ENCODE measurements at places on chromosomes 16 and 17.

DNA sequence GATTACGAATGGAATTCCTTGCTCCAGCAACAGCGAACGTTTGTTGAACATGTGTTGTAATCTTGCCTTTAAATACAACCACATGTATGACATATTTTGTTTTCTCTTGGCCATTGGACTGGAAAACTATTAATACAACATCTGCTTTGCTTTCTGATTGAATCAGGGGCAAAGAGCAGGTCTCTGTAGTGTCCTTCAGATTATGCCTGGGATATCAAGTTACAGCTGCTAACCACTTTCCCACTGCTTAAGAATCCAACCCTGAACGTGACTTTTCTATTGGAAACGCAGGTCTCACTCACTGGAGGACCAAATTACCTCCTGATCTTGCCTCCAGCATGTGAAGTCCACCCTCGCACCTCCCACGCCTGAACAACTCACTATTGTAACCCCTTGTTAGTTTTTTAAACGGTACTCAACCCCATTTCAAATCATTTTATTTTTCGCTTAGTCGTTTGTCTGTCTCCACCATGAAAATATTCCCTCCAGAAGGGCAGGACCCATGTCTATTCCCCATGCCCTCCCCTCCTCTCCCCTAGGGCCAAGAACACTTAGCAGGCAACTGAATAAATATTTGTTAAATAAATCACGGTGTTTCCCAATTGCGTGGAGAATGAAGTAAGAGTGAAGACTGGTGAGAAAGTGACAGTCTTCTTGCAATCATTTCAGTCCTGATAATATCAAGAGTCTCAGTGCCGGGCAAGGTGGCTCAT, 57.4 kb upstream of the MRTFB start:
- DNase-seq: peak; percentile 35

- no peak for DNase-seq
Observed at GRCh38 chr17:78263063-78263735, 31.8 kb downstream of the TMEM235 start.

- DNase-seq: no peak
Observed at GRCh38 chr17:19369846-19370492, 7.4 kb upstream of the B9D1 start.

GRCh38 chr16:73846007-73846330, 450.6 kb upstream of the PSMD7 start:
- no peak for DNase-seq

- DNase-seq: no peak
Observed at GRCh38 chr17:1727258-1727789, 2.8 kb downstream of the WDR81 start.

DNA sequence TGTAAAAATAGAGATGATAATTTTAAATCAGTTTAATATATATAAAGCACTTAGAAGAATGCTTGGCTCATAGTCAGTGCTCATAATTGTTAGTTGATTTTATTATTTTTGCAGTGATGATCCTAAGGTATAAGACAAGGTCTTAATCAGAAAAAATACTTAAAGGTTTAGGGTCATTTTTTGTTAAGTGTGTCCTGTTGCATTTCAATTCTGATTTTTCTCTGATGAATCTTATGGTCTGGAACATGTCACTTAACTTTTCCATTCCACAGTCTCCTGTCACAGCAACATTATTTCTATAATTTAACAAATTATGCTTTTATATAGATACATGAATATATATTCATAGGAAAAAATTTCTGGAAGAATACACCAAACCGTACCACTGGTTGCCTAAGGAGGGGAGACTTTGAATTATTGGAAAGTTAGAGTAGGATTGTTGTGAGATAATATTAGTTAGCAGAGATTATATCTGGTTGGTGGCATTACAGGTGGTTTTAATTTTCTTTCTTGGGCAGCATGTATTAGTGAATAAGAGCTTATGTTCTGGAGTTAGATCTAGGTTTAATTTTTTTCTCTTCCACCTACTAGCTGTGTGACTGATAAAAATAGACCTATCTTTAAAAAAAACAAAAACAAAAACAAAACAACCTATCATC, 188.7 kb downstream of the TANC2 start:
- no peak for DNase-seq

DNA sequence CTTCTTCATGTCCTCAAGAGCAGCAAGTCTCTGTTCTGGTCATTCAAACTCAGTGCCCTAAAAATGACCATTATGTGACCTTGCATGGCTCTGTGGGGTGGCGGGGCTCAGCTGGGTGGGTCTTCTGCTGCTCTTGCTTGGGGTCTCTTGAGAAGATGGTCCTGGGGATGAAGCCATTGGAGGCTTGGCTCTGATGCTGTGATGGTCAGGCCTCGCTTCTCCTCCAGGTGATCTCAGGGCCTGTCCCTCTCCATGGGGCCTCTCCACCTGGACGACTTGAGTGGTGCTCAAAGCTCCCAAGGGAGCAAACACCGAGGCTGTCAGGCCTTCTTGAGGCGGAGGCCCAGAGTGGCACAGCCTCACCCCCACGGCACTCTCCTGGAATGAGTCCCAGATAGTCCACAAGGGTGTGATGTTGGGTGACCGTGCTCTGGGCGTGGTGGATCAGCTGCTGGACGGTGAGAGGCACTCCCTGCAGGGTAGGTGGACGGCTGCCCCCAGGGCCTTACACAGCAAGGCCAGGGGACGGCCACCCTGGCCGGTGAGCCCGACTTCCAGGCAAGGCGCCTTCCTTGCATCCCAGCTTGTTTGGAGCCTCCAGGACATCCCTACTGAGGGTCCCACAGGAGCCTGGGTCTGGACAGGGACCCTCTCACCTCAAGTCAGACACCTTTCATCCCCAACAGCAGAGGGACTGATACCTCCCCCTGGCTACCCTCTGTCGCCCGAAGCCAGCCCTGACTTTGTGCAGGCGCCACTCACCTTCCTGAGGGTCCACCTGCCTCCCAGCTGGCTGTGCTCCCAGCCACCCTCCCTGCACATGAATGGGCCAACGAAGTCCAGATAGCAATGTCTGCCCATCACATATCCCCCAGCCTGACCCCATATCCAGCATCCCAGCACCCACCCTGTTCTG, 48.7 kb downstream of the USP22 start:
- DNase-seq: no peak

DNA sequence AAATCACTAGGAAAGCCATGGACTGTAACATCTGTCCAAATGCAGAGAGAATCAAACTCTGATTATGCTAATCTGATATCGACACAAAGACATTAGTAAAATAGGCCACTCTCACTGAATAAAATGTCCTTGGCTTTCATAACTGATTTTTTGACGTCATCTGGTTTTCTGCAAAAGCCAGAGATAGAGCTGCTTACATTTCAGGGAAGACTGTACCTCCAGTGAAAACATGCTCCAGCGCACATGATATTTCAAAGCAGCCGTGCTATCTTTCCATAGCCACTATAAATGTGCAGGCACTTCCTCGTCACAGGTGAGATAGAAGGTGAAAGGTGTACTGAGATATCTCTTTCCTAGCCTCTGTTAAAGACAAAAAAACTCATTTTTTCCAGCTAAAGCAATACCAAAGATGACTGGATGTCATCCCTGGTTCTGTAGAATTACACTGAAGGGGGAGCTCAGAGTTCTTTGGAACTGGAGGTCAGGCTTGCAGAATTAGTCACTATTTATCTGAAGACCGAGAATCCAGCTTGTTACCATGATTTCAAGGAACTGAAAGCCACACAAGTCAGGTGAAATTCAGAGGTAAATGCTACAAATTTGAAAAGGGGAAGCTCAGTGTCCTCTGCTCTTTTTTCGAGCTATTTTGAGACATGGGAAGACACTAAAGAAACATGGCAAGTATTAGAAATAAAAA, 249.5 kb downstream of the CA10 start:
- no peak for DNase-seq

GRCh38 chr17:44565866-44566443, 8.7 kb downstream of the FZD2 start:
- DNase-seq: no peak

GRCh38 chr16:30499284-30499683, 26.7 kb downstream of the ITGAL start:
- no peak for DNase-seq

- no peak for DNase-seq
Observed at GRCh38 chr17:18267366-18267765, 6.9 kb downstream of the MIEF2 start.

- no peak for DNase-seq
Observed at GRCh38 chr16:79013930-79014660, 586.4 kb downstream of the MAF start.

DNA sequence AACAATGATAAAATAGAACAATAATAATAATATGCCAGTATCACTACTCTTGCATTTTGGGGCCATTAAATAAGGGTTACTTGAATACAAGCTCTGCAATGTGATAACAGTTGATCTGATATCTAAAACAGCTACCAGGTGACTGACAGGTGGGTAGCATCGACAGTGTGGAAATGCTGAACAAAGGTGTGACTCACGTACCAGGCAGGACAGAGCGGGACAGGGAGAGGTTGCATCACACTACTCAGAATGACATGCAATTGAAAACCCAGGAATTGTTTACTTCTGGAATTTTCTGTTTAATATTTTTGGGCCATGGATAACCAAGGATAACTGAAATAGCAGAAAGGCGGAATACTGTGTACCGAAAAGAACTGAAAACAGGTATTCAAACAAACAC, 15.8 kb upstream of the ZNF19 start:
- no peak for DNase-seq

GRCh38 chr16:82864332-82865040, 237.7 kb downstream of the CDH13 start:
- DNase-seq: no peak

GRCh38 chr16:14186795-14187221, 115.7 kb downstream of the MRTFB start:
- DNase-seq: no peak

DNA sequence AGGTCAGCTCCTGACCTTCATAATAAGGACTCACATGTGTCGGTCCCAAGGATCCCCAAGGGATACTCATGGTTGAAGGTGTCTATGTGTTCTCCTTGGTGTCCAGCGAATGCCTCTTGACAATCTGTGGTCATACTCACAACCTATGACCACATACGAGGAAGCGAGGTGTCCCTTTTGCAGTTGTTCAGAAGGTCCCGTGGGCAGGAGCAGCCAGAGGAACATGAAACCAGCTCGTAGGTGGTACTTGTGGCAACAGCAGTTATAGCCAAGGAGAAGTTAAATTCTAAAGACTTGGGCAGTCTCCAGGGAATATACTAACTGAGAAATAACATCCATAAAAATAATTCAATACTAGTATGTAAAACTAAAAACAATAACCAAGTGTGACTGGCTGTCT, 685.3 kb downstream of the WWOX start:
- DNase-seq: no peak

- DNase-seq: no peak
Observed at GRCh38 chr16:85335584-85336491, 223.6 kb upstream of the CIBAR2 start.

- no peak for DNase-seq
Observed at GRCh38 chr17:48490451-48490892, 40.3 kb downstream of the HOXB1 start.

- no peak for DNase-seq
Observed at GRCh38 chr16:81625544-81626153, 153.4 kb upstream of the PLCG2 start.

GRCh38 chr17:8003594-8004181, 1.3 kb downstream of the GUCY2D start:
- no peak for DNase-seq

DNA sequence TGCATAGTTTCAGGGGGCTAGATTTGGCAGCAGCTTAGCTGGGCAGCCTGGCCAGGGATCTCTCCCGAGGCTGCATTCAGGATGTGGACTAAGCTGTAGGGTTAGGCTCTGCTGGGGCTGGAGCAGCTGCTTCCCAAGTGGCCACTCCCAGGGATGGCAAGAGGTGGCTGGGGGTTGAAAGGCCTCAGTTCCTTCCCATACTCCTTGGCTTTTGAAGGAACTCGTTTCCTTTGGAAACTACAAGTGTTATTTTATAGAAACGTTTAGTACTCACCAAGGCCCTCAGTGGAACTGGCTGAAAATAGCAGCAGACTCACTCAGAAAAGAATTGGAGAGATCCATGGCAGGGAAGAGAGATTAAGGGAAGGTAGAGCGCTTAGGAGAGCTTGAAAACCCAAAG, 76.4 kb downstream of the WWP2 start:
- DNase-seq: no peak

- DNase-seq: no peak
Observed at GRCh38 chr16:24075931-24076716, 180.0 kb upstream of the CACNG3 start.

- no peak for DNase-seq
Observed at GRCh38 chr17:63262751-63263476, 183.2 kb downstream of the CYB561 start.

DNA sequence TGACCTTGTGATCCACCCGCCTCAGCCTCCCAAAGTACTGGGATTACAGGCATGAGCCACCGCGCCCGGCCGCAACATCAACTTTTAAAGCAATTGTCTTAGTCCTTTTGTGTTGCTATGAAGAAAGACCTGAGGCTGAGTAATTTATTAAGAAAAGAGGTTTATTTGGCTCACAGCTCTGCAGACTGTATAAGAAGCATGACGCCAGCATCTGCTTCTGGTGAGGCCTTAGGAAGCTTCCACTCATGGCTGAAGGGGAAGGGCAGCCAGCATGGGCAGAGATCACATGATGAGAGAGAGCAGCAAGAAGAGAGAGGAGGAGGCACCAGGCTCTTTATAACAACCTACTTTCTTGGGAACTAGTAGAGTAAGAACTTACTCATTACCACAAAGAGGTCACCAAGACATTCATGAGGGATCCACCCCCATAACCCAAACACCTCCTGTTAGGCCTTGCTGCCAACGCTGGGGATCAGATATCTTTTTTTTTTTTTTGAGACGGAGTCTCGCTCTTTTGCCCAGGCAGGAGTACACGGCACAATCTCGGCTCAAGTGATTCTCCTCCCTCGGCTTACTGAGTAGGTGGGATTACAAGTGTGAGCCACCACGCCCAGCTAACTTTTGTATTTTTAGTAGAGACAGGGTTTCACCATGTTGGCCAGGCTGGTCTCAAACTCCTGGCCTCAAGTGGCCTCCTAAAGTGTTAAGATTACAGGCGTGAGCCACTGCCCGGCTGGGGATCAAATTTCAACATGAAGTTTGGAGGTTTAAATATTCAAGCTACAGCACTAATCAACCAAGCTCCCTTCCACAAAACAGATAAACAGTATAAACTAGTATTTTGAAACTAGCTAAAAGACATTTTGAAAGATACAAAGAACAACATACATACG, 21.4 kb upstream of the GPT2 start:
- no peak for DNase-seq

- no peak for DNase-seq
Observed at GRCh38 chr17:63798572-63799106, 24.7 kb downstream of the DDX42 start.

- no peak for DNase-seq
Observed at GRCh38 chr17:38701504-38702165, 3.4 kb upstream of the MLLT6 start.
